ENCODE measurements at places on chromosomes 2 and 18.

DNA sequence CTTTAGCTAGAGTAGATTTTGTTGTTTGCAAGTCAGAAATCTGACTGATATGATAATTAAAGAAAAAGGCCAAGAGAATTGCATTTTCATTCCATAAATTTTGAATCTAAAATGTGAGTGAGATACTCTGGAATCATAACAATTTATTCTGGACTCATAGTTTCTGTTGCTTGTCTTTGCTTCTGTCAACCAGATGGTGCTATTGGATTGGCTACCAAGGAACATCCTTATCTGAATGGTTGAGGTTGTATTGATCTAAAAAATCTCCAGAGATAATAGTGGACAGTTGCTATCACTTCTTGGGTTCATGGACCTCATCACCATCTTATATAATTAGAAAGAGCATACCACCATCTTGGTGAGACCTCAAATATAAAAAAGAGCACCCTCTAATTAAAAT is 34.0 kb upstream of the CPS1 start:
- DNase-seq = no peak

DNA sequence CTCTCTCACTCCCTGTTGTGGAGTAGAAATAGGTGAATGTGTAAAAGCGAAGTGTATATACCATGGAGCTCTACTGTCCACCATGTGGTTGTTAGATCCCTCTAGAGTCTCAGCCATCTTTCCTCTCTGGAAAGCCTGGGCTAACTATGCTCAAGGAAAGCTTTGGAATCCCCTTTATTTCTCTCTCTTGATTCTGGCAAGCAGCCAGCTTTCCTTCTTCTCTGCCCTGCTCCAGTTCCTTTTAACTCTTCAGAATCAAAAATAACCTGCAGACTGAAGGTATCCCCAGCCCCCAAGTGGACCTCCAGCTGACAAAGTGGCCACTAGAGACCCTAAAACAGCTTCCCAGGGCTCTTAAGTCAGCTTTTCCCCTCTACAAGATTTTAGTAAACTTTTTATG is 381.9 kb downstream of the PLCL1 start:
- no peak for DNase-seq

DNA sequence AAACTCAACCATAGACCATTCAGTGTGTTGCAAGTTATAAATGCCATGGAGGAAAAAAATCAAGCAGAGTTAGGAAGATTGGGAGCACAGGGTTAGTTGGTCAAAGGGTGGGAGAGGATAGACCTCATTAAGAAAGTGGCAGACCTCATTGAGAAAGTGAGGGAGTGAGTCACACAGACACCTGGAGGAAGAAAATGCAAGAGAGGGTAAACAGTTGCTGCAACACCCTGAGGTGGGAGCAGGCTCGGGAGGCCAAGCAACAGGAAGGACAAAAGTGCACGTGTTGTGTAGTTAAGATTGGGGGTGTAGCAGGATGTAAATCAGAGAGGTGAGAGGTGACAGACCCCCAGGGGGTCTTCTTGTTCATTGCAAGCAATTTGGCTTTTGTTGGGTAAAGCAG is 6.4 kb downstream of the IL1RL1 start:
- DNase-seq = no peak

DNA sequence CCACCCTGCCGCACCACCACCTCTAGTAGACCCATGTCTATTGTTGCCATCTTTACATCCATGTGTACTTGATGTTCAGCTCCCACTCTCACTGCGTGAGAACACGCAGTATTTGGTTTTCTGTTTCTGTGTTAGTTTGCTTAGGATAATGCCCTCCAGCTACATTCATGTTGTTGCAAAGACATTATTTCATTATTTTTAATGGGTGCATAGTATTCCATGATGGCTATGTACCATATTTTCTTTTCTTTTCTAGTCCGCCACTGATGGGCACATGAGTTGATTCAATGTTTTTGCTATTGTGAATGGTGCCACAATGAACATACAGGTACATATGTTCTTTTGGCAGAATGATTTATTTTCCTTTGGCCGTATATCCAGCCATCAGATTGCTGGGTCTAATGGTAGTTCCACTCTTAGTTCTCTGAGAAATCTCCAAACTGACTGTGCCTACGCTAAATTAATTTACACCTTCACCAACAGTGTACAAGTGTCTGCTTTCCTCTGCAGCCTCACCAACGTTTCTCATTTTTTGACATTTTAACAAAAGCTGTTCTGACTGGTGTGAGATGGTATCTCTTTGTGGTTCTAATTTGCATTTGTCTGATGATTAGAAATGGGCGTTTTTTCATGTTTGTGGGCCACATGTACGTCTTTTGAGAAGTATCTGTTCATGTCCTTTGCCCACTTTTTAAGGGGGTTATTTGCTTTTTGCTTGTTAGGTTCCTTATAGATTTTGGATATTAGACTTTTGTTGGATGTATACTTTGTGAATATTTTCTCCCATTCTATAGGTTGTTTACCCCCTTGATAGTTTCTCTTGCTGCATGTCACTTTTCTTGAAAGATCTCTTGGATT is 10.5 kb upstream of the ZNF513 start:
- DNase-seq = no peak

DNA sequence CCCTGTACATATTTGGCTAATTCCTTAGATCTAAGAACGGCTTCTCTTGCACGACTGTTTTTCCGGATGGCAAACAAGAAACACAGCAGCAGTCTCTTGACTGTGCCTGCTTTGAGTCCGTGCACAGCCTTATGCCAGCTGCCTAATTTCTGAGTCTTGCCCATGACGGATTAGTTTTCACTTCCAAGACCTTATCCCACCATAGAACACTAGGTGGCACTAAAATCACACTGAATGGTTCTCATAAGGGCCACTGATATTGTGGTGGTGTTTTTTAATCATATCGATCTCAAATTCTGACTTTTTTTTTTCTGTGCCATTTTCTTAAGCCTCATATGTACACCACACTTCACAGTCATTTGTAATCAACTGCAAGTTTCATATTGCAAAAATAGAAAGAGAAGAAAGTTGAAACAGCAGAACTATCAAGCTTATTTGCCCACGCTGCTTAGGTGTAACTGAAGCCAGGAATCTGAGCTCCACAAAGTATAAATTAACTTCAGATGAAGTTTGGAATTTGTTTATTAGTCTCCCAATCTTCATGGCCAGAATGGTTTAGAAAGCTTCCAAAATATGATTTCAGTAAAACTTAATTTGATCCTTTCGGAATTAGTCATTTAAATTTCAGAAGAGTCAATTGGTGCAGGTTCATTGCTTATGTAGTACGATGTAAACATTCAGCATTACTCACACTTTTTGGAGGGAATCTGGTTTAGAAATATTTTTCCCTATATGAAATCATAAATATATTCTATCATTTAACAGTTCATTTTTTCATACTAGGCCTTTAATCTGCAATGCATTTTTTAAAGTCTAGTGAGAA is 45.5 kb upstream of the SCN7A start:
- no peak for DNase-seq

- peak; percentile 9 for DNase-seq
These were observed 901 bp downstream of the WDFY1 start for GRCh38 chr2:223944166-223944702.

DNA sequence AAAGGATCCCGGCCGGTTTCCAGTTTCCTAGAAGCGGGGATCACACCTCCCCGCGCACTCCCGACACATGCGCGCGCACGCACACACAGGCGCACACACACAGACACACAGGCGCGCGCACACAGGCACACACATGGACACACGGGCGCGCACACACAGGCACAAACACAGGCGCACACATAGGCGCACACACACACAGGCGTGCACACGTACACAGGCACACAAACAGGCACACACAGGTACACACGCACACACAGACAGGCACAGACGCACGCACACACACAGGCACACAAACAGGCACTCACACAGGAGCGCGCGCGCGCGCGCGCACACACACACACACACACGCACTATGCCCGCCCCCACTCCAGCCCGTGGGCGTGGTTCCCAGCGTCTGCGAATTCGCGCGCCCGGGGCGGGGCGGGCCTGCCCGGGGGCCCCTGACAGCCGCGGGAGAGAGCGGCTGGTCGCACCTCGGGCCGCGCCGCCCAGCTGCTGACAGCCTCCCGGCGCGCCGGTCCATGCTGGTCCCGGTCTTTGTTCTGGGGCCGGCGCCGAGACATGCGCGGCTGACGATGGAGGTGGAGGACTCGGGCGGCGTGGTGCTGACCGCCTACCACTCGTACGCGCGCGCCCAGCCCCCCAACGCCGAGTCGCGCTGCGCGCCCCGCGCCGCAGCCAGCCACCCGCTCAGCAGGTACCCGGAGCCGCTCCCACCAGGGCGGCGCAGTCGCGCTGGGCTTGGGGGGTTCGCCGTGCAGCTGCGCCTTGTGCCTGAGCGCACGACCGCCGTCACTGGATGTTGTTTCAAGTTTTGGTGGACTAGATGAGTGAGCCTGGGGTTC is at the start of gene ARHGAP28:
ARHGAP28 (plus strand) TSS at position 470 of the 845 bp plus-strand sequence; CDS start at position 576, 106 bp downstream.
- DNase-seq = peak; percentile 11

DNA sequence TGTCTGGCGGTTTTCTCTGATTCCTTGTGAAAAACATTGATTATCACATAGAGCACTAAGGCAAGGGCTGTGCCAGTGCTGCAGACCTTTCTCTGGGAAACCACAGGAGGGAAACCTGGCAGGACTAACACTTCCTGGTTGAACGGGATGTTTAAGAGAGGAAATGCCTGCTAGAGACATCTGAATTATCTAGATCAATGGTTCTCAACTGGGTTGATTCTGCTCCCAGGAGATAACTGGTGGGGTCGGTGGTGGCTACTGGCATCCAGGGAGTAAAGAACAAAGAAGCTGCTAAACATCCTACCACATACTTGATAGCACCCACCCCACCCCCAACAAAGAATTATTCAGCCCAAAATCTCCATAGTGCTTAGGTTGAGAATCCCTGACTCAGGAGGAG is 37.5 kb downstream of the DDX18 start:
- no peak for DNase-seq

DNA sequence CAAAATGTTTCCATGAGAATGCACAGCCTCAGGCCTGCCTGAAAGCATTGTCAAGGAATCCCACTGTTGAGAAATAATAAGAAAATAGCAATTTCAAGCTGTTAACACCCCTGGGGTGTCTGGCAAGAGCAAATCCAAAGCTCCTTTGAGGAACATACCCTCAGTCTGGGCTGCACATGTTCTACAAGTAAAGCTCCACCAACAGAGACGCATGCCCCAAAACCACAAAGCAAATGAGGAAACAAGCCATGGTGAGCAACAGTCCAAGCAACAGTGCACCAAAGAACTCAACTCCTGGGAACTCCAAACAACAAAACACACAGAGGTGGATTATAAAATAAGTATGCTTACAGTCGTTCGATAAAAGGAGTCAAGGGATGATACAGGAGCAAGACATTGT is 40.3 kb downstream of the CYP27C1 start:
- DNase-seq = no peak

DNA sequence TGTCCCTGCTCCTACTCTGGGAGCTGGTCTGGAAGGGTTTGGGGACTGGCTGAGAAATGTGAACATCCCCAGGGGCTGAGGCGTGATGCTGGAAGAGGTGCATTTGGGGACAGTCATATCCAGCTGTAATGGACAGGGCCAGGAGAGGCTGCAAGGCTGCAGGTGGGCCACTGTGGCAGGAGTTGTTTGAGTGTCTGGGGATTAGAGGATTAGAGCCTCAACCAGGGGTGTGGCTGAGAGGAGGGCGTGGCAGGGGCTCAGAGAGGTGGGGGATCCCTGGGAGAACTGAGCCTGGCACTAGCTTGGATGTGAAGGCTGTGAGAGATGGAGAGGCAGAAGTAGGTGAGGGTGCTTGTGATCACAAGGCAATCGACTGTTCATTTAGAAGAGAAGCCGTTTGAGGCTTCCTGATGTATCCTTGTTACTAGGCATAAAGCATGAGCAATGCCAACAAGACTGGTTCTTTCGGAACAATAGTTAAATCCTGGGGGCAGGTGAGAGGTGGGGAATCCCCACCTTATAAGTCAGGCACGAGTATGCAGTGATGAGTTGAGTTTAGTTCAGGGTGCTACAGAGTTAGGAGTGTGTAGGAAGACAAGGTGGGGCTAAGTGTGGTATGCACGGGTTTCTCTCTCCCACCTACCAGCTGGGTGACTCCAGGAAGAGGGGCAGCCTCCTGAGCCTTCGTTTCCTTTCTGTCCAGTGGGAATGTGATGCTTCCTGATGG is 31.9 kb downstream of the SH3RF3 start:
- DNase-seq = no peak

DNA sequence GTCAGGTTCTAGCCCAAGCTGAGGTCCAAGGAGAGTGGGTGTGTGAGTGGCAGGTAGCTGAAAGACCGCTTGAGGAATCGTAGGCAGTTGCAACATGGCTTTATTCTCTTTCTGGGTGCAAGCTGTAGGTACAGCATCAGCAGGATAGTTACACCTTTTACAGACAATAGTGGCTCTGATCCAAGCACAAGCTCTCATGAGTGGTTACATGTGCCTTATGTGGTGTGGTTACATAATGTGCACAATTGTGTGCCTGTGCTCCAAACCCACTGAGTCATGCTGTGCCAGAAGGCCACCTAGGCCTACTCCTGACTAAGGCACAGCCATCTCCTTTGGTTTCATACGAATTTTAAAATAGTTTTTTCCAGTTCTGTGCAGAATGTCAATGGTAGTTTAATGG is 227.6 kb downstream of the SATB2 start:
- no peak for DNase-seq

DNA sequence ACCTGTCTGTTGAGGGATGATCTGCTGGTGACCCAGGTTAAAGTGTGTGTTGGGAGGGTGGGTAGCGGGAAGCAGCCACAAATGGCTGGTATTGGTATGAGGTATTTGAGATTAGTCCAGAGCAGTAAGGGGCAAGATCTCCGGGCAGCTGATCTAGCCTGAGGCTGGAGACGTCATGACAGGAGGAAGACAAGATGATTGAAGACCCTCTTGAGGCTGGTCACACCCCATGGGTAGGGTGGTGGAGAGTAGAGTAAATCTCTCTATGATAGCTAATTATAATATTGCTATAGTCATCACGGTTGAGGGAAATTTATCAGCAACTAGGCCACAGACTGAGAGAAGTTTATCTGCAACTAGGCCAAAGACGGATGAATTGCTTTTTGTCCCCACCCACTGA is 128.5 kb downstream of the CDCA7 start:
- DNase-seq = no peak

- no peak for DNase-seq
These were observed 12.9 kb upstream of the CHST9 start for GRCh38 chr18:27198036-27198435.

GRCh38 chr2:7030810-7031209 is 113.6 kb downstream of the RNF144A start:
- DNase-seq = no peak

GRCh38 chr2:205628422-205628821 is 53.9 kb upstream of the NRP2 start:
- no peak for DNase-seq

DNA sequence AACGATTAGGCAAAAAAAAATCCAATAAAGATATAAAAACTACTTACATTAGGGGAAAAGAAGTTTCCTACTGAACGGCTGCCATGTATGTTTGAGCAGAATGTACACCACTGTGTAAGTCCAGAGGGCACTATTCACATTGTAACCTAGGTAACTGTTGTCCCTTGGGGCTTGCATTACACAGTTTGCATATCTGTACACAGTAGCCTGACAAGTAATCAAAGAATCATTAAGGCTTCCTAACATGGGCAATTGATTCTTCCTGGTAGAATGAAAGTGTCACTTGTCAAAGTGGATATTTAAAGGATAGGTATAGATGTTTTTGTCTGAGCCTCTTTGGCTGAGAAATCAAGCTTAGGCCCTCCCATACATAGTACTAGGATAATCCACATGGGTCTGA is 39.1 kb downstream of the PLEK start:
- DNase-seq = no peak

GRCh38 chr2:184472481-184472880 is 125.8 kb upstream of the ZNF804A start:
- no peak for DNase-seq

Measured in GOT3 (cell line).